ENCODE measurements at places on chromosomes 12 and 14. TPM values are rescaled to one million over a fixed set of nuclear protein-coding genes. Genes with fewer than 3 reads are reported as not detected.

KIF5A gene
- total RNA-seq: not detected

SPX gene
- 1.3 TPM for total RNA-seq

CMA1 gene
- not detected for total RNA-seq

FGF23 gene
- total RNA-seq: not detected

KERA gene
- total RNA-seq: not detected

ENDOU gene
- total RNA-seq: not detected

- no peak for DNase-seq
These were observed 394.4 kb downstream of the DAD1 start for GRCh38 chr14:22194664-22195063.

GRCh38 chr14:61372842-61373555, 51.6 kb downstream of the PRKCH start:
- no peak for DNase-seq

DNA sequence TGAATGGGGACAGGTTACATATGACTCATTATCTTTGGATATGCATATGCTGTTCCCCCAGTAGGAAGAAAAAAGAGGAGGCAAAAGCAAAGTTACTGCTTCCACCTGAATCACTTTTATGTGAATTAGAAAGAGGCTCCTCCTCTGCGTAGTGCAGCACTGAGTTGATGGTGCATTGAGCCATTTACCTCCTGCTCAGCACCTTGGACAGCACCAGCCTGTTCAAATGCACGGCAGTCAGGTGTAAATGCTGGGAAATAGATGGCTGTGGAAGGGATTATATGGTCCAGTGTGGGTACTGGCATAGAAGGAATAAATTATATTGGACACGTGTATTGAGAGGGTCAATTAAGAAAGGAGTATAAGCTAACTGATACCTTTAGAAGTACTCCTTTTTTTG, 541.9 kb upstream of the SEL1L start:
- DNase-seq: peak; percentile 6

DNA sequence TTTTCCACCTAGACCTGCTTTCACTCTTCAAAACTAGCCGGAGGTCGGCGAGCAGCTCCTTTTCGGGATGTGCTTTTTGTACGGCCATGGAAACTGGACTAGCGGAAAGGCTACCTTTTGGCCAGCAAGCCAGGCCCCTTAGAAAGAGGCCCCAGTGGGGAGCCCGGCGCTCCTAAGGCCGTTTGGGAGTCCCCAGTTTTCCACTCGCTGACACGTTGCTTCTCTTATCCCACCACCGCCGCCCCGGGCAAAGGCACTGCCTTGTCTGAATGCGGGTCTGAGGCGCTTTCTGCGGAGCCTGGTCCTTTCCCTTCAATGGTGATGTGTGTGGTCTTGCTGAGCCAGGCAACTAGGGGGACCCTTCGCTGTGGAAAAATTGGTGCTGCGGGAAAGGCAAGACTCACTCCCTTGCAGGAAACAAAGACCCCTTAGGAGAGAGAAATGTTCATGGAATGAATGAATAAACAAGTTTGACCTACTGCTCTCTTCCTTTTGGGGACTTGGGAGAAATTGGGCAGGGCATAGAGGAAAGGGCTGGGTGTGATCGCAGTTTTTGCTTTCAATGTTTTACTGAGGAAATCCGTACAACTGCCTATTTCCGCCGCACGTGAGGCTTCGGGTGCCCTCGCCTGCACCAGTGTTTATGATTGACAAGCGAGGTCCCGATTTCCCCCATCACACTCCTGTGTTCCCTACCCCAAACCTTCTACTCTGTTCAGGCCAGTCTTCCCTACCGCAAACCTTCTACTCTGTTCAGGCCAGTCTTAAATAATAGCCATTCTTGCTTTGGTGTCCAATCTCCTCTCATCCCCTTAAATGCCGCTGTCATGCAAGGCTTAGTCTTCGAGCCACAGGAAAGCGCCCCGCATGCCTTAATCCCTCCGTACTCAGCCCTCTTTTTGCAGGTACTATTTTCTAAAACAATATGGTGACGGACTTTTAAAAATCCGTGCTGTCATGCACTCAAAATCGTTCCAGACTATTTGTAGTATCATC, 1.0 kb upstream of the SLC38A2 start:
- DNase-seq: no peak

GRCh38 chr14:101082036-101082435, 178.5 kb upstream of the RTL1 start:
- DNase-seq: no peak

DNA sequence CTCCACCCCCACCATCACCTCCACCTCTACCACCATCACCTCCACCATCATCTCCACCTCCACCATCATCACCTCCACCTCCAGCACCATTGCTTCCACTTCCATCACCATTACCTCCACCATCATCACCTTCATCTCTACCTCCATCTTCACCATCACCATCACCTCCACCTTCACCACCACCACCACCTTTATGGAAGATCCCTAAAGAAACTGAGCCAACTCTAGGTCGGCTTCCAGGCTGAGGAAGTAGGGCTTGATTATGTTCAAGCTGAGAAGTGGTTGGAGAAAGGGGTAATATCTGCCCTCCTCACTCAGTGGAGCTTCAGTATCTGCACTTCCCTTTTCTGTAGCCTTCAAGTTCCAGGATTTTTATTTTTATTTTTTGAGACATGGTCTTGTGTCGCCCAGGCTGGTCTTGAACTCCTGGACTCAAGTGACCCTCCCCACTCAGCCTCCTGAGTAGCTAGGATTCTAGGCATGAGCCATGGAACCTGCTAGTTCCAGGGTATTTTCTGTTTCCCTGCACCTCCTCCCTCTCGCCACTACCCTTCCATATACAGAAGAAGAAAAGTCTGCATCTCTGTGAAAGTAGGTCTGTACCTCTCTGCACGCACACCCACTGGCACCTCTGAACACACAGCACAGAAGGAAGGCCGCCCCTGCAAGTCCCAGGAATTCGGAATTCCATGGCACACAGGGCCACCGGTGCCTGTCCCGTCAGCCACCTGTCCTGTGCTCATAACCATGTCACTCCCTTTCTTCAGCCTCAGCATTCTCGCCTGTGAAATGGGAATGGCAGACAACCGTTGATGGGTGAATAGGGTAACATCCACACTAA, 5.9 kb downstream of the ZBTB42 start:
- no peak for DNase-seq

DNA sequence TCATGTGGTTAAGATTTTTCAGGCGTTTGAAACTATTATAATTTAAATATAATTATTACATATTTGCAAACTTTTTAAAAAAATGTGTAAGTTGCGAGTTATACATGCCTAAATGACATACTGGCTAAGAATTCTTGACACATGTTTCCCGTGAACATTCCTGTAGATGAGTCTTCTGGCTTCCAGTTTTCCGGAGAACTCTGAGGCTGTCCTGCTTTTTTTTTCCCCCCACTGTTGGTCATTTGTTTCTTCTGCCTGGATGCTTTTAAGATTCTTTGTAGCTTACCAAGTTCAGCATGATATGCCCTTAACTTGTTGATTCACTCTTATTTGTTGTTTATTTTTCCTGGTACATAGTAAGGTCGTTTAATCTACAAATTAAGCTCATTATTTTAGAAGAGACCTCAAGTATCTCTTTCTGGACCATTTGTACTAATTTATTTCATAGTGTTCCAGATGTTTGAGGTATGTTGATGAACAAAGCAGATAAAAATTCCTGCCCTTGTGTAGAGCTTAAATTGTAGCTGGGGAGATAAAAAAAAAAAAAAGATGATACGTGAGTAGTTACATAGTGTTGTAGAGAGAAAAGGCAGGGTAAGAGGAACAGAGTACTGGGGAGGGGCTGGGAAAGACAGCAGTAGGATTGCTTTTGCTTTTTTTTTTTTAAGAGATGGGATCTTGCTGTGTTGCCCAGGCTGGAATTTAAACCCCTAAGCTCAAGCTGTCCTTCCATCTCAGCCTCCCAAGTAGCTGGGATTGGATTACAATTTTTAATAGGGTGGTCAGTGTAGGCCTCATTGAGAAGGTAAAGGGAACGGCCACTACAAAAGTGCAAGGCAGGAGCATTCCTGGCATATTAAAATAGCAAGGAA, 32.8 kb downstream of the ARHGAP5 start:
- no peak for DNase-seq

DNA sequence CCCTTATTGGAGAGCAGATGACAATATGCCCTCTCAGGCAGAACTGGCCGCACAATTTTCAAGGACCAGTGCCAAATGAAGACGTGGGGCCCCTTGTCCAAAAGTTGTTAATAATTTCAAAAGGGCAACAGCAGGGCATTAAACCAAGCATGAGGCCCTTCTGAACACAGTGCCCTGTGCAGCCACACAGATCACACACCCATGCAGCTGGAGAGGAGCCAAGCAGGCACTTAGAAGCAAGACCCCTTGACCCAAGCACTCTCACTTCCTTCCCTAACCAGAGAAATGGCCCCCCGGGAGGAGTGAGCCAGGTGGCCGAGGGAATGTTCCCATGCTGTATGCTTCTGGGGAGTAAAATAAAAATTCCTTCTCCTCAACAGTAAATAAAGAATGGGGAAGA, 114.0 kb upstream of the TMPO start:
- DNase-seq: no peak

DNA sequence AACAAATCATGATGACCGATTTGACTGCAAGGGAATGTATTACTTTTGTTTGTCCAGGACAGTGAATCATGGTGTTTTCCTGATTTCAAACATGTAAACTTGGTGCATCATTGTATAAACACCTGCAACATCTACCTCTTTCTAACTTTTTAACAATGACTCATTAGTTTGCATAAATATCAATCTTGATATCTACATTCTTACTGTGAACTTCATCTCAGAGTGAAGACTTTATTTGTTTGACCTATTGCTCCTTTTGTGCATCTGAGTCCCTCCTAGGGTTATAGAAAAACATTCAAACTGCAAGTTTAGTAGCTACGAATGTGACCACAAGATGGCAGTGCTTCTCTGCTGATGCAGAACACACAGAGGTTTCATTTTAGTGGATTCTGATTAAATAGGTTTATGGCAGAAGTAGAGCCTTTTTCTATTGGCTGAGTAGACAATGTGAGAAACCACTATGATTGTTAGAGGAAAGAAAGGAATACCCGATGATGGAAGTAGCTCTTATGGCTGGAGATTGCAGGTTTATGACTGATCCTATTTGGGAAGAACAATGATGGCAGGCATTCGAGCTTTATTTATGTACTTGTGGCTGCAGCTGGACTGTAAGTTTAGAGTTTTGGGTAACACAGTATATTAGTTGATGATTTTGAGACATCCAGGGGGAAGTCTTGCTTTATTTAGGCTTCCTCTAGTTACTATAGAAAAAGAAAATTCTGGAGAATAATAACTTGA, 244.2 kb upstream of the OR4E1 start:
- peak; percentile 68 for DNase-seq

DNA sequence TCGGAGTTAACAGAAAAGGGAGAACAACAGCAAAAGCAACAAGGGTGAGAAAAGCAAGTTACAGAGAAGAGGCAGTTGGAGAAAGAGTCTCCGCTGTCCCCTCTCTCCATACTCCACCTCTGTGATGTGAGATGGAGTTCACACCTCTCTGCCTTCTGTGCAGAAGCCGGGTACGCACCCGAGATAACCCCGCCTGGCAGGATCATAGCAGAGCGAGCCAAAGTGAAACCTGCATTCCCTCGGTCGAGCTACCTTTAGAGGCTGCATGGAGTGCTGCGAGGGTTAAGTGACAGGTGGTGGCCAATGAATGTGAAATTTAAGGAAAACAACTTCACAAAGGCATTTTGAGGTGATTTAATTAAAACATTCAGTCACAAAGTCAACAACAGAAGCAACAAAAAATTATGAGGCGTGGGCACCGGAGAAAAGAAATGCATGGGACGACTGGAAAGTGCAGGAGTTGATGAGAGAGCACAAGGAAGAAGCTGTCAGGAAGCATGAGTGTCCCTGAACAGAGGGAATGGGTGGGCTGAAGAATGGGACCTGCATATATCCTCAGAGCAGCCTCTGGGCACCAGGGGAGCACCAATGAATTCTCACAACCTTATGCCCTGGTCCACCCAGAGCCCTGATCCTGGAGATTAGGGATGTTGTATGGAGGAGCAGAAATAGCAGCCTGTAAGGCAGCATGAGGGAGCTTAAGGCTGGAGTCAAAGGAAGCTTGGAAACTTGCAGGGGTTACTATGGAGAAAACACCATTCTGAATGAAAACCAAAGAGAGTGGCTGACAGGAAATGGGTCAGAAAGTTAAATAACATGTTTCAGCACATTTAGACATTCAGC, 208.3 kb downstream of the EMP1 start:
- DNase-seq: no peak

DNA sequence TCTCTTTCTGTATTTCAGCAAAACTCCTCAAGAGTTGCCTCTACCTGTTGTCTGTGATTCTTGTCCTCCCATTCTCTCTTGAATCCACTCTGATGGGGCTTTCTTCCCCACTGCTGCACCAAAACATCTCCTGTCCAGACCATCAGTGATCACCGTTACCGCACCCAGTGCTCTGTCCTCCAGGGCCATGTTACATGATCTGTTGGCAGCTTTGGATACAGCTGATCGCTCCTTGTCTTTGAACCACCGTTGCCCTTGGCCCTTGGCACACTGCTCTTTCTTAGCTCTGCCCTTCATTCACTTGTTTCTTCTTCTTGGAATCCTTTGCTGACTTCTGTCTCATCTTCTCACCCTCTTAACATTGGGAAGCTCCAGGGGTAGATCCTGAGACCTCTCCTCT, 333.7 kb upstream of the FKBP4 start:
- no peak for DNase-seq

DNA sequence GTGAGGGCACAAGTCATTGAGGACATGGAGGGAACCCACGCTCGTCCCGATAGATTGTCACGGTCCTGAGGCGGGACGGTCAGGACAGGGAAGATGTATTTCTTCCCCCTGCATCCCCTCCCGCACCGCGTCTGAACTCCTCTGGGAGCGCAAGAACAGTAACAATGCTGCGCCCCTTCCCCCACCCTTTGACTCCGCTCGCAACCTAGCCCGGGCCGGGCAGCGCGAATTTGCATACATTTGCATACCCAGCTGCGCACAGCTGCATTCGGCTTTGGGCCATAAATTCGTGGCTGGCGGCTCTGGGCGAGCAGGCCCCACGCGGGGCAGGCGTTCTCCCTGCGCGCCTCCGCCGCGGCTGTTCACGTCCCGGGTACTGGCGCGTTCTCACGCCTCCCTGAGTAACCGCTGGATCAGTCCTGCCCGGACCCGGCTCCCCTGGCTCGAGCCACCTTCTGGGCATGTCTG, 29.0 kb upstream of the SMUG1 start:
- DNase-seq: no peak

DNA sequence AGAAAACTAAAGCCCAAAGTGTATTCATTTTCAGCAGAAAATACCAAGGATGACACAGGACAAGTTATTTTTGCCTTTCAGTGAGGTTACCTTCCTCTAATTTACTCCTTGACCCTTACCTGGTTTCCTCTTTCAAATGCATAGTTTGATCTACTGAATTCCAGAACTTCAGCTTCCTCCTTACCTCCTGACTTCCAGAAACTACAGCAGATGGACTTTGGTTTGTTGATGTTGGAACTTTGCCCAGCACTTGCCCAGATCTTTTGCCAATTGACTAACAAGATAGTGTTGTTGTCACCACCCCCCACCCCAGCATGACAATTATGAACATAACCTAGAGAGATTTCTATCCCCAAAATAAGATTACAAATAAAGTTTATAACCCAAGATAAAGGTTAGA, 63.2 kb downstream of the NAV3 start:
- no peak for DNase-seq

All from H4 (cell line).